MV-4-11 (cell line): ENCODE measurements at places on chromosomes 13 and 19.

- no peak for DNase-seq
Measured at GRCh38 chr13:82661126-82661525, 1221.1 kb downstream of the SLITRK1 start.

- DNase-seq, result no peak
Measured at GRCh38 chr13:111323950-111324651, 3.7 kb downstream of the TEX29 start.

DNA sequence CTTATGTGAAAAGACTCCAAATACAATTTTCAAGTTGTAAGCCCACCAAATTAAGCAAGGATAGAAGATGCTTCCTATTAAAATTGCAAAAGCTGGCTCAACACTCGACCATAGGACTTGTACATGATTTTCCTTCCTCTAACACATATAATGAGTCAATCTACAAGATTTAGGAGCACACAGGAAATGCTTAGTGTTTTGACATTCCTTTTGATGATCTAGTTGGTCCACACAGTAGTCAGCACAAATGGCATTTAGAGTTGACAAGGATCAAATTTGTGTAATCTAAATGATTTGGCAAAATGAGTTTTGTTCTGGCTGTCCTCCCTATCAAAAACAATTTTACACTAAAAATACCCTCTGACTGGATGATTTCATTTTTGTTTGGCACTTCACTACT is 340.2 kb downstream of the DIAPH3 start:
- no peak for DNase-seq

GRCh38 chr13:44843403-44843802 is 145.9 kb downstream of the NUFIP1 start:
- peak; percentile 89 for DNase-seq

DNA sequence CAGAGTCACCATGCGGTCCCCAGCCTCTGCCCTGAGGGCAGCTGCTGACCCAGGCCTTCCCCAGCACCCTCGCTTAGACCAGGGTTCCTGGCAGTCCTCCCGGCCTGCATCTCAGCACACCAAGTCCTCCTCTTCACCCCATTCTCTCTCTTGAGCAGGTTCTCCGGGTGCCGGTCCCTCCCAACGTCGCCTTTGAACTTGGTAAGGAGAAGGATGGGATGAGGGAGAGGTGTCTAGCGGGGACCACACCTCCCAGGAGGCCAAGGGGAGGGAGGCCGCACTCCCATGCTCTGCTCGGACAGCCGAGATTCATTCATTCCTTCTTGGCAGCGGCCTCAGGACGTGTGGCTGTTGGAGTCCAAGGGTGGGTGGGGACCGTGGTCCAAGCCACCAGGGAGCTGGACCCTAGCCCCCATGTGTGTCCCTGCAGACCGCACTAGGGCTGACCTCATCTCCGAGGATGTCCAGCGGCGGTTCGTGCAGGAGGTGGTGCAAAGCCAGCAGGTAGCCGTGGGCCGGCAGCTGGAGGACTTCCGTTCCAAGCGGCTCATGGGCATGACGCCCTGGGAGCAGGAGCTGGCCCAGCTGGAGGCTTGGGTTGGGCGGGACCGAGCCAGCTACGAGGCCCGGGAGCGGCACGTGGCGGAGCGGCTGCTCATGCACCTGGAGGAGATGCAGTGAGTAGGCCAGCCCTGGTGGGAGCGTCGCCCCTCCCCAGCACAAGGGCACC is 9.4 kb downstream of the ARHGEF1 start:
- no peak for DNase-seq

DNA sequence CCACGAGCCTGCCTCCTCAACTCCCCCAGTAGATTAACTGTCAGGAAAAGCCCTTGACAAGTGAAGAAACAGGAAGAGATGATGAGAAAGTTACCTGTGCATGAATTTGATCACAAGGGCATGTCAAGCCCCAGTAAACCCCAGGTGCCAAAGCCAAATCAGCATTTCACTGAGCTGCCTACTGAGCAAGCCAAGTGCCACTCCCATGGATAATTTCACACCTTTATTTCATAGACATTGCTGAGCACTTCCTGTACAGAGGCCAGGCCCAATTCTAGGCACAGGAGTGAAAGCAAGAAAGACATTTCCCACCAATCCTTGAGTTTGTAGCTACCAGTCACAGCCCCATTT is 2.4 kb downstream of the GADD45GIP1 start:
- DNase-seq, result no peak
